ENCODE measurements at places on chromosomes 5 and 9.

- no peak for DNase-seq
These were observed 31.7 kb downstream of the DOCK2 start for GRCh38 chr5:169668732-169669131.

DNA sequence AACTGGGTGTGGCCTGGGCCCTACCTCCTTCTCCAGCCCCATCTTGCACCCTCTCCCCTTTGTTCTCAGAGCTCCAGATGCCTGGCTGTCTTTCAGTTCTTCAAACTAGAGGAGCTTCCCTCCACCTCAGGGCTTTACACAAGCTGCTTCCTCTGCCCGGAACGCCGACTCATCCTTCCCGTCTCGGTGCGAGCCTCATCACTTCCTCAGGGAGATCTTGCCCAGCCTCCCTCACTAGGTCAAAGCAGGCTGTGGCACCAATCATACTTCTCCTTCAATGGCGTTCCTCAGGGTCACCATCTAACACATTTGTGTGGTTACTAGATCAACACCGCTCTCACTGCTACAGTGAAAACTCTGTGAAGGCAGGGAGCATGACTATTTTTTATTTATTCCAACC, 56.2 kb upstream of the ZSWIM6 start:
- peak; percentile 23 for DNase-seq

DNA sequence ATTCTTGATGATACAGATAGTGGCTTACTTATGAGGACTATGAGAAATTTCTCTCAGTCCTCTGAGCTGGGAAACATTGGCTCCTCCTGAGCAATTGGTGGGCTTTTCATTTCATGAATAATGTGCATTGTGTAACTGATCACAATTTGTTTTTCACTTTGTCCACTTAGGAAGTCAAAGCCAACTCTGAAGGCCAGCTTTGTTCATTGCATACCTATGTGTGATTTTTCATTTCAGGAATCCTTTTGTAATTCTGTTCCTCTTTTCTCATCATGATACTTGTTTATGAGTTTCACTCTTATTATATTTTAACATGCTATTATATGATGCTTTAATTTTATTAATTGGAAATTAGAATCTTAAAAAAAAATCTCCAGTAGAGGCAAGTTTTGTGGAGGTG, 483.0 kb downstream of the EBF1 start:
- no peak for DNase-seq

DNA sequence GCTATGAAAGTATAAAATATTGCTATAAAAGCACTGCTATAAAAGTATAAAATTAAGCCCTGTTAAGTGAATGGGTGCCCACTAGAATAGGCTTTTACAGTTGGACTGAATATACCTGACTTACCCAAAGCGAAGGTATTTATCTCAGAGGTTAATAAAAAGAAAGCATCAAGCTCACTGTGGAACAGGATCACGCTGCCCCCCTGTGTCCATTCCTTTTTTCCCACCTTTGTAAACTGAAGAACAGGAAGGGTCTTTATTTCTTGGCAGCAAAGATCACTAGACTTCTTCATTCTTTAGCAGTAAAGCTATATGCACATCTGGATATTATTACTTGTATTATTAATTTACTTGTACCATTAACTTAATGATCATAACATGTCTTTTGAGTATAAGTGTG, 22.1 kb upstream of the PLPP6 start:
- peak; percentile 53 for DNase-seq

DNA sequence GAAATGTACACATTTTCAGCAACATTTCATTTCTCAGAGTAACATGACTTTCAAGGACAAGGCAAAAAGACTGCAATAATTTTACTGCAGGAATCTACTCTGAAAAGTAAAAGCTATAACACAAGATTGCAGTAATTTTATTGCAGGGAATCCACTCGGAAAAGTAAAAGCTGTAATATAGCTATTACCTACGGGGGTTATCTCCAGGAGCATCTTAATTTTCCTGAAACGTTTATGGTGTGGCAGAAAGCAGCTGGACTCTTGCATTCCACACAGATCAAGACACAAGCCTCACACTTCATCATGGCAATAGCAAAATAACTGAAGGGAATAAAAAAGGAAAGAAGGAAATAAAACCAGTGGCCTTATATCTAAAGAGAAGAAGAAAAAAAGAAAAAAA, 171.2 kb downstream of the TSSK1B start:
- no peak for DNase-seq

GRCh38 chr5:156920042-156920860, 42.8 kb downstream of the TIMD4 start:
- peak; percentile 38 for DNase-seq

- no peak for DNase-seq
These were observed 36.7 kb downstream of the LPAR1 start for GRCh38 chr9:111001526-111001925.

DNA sequence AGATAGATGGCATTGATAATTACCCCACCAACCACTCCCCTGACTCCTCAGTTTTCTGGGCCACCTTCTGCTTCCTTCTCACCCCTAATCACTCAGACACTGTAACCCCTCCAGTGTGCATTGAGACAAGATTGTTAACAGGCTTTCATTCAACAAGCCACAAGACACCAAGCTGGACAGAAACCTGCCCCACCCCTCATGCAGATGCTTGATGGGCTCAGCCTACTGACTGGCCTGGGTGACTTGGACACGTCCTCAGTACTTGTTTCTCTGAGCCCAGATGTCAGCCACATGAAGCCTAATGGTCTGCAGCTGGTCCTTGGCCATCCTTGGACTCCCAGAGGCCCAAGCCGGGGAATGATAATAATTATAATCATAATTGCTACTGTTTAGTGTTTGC, 71.4 kb upstream of the SMIM23 start:
- no peak for DNase-seq

DNA sequence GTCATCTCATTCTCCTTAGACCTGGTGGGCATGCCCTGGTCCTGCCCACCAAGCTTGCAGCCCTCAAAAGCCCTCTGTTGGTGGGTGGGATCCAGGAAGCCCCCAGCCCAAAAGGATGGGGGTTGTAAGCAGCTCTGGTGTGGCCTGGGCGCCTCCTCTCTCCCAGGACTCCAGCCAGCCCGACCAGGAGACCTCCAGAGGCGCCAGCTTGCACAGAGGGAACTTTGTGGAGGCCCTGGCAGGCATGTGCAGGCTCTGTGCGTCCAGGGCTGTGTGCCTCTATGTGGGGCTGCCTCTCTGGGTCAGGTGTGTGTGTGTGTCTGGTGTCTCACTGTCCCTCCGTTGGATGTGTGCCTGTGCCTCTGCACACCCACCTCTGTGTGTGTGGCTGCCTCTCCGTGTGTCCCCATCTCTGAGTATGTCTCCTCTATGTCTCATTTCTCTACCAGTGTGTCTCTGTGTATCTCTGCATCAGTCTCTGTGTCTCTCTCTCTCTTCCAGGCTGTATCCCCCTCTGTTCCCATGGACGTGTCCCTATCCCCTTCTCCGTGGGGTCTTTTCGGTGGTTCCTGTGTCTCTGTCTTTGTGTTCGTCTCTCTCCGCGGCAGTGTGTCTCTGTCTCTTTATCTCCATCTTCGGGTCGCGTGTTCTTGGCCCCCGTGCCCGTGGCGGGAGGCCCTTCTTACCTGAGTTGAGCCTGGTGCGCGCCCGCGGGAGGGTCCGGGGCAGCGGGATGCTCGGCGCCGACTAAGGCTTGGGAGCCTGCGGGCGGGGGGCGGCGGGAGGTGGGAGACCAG, 501 bp downstream of the ENHO start:
- no peak for DNase-seq

GRCh38 chr5:122858451-122858850, 13.0 kb downstream of the SNX24 start:
- DNase-seq, result no peak

DNA sequence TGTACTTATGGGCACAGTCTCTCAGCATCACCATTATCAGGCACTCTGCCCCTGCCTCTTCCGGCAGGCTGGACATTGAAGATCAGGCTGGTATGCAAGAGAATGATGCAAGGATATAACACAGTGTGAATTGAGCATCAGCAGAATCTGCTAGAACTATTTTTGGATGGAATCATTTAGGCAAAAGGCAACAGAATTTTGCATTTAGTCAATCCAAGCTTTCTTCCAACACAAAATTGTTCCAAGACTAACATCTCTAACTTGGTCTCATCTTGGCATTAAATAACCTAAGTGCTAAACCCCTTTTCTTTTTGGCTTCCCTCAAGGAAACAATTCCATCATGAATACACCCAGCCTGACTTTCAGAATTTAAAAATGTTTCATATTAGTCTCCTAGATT, 339.9 kb downstream of the PRELID2 start:
- no peak for DNase-seq

DNA sequence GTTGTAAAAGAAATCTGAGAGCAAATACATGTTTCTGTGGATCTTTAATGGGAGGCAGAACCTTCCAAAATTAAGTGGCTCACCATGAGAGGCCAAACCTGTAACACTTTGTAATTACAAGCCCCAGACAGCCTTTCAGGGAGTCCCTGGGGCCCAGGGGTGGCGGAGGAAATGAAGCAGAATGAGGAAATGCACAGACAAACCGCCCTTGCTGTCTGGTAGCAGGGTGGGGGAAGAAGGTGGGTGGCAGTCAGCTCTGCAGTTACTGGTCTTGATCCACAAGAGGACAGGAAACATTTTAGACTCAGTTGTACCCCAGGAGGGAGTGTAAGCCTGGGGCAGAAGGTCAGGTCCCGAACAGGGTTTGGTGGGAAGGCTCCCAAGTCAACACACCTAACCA, 6.5 kb downstream of the ARL14EPL start:
- DNase-seq, result no peak

GRCh38 chr5:74595143-74595925, 45.2 kb downstream of the ENC1 start:
- DNase-seq, result no peak

DNA sequence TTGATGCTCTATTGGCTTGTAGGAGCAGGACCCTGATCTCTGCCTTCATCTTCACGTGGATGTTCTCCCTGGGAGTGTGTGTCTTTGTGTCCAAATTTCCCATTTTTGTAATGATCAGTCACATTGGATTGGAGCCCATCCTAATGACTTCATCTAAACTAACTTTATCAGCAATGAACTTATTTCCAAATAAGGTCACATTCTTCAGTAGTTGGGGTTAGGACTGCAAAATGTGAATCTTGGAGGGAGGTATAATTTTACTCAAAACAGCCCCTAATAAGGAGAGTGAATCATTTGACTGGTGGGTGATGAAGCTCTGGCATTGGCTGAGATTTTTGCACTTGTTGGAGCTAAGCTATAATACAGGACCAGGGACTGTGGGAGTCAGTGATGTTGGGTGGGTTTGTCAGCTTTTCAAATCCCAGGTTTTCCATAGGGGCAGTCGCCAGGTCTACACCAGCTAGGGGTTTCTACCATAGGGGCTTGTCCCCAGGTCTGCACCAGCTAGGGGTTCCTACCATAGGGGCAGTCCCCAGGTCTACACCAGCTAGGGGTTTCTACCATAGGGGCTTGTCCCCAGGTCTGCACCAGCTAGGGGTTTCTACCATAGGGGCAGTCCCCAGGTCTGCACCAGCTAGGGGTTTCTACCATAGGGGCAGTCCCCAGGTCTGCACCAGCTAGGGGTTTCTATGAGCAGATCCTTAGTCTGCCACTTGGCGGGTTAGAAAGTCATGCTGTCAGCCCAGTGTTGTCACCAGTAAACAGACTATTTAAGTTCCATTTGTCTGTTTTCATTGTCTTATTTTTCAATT, 382.6 kb upstream of the DAP start:
- no peak for DNase-seq

- DNase-seq, result no peak
These were observed 16.4 kb downstream of the SRD5A1 start for GRCh38 chr5:6649681-6650080.

DNA sequence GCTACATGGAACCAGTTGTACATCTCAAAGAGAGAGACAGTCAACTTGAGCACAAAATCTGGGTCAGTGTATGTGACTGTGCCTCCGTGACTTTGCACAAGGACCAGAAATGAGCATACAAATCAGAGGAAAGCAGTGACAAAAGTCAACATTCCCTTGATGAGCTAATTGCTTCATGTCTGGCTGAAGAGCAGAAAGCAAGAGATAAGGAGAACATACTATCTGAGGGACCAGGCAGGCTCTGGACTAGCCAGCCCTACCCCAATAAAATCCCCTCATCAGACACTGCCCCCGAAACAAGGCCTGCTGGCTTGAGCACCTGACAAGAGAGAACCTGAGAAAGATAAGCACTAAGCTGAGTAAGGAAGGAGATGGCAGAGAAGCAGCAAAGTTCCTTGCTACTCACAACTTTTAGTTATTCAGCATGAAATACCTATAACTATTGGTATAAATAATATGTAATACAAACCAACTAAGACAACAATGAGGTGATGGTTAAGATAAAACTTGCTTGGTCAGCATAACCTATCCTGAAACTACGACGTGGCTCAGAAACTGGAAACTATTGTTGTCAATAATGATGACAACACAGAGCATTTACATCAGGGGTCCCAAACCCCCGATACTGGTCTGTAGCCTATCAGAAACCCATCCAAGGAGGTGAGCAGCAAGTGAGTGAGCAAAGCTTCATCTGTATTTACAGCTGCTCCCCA, 9.5 kb downstream of the SIL1 start:
- DNase-seq, result no peak

- no peak for DNase-seq
These were observed 153.9 kb downstream of the BNC2 start for GRCh38 chr9:16716601-16717000.

DNA sequence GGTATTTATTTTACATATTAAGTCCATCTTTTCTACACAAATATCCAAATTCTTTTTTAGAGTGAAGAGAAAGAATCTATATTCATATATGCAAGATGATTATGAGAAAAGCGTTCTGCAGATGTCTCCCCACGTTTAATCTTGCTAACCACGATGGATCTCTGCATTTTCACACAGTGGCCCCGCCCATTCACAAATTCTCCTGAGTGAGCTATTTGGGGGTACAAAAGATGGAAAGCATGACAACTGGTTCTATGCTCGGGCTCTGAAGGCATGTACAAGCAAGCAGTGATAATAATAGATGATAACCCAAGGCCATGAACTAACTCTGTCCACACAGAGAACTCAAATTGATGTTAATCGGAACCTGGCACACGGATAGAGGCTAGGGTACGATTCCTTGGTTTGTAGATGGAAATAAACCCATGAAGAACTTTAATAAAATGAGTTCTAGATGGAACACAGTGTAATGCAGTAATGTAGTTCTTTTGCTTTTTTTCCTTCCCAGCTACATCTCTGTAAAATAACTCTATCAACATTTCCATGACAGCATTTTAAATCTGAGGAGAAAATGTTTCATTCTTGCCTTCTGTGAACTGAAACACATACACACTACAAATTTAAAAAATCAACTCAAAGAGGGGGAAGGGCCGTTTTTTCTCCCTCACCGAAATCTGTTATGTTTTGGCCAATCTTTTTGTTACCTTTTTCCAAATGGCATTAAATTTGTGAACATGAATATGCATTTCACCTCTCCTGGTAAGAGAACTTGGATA, 851.7 kb upstream of the DMAC1 start:
- no peak for DNase-seq

Measured in CD4-positive, alpha-beta T cell treated with Interleukin-10 for 1 hour (primary cell).